ENCODE measurements at places on chromosomes 7 and 10. TPM values are rescaled to one million over a fixed set of nuclear protein-coding genes. Genes with fewer than 3 reads are reported as not detected.

- H3K4me1 ChIP-seq = no peaks in the 10 kb centered on the region
- no peaks in the 10 kb centered on the region for H3K36me3 ChIP-seq
- no peak overlapping the region for H3K27ac ChIP-seq
- H3K4me3 ChIP-seq = no peak overlapping the region
- DNase-seq = no peak
Measured at GRCh38 chr10:18683427-18683826, 24.2 kb downstream of the ARL5B start.

GRCh38 chr7:97512441-97513207, 219.3 kb upstream of the TAC1 start:
- H3K4me1 ChIP-seq = peaks cover 4% of the 10 kb centered on the region
- DNase-seq = no peak
- H3K27ac ChIP-seq = no peak overlapping the region

DNA sequence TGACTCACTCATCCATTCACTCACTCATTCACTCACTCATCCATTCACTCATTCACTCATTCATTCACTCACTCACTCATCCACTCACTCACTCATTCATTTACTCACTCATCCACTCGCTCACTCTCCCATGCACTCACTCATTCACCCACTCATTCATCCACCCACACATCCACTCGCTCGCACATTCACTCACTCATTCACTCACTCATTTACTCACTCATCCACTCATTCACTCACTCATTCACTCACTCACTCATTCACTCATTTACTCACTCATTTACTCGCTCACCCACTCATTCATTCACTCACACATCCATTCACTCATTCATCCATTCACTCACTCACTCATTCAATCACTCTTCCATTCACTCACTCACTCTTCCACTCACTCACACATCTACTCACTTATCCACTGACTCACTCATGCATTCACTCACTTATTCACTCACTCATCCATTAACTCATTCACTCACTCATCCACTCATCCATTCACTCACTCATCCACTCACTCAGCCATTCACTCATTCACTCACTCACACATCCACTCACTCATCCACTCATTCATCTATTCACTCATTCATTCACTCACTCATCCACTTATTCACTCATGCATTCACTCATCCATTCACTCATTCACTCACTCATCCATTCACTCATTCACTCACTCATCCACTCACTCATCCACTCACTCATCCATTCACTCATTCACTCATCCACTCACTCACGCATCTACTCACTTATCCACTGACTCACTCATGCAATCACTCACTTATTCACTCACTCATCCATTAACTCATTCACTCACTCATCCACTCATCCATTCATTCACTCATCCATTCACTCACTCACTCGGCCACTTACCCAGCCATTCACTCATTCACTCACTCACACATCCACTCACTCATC, 74.0 kb downstream of the CARD11 start:
- H3K27ac ChIP-seq = no peak overlapping the region
- no peaks in the 10 kb centered on the region for H3K4me1 ChIP-seq
- DNase-seq = no peak
- no peaks in the 10 kb centered on the region for H3K36me3 ChIP-seq
- H3K4me3 ChIP-seq = no peak overlapping the region
- H3K27me3 ChIP-seq = peaks cover 23% of the 10 kb centered on the region

GRCh38 chr10:68565658-68566057, 5.5 kb downstream of the TET1 start:
- H3K4me3 ChIP-seq = no peak overlapping the region
- peaks cover 45% of the 10 kb centered on the region for H3K27me3 ChIP-seq

DNA sequence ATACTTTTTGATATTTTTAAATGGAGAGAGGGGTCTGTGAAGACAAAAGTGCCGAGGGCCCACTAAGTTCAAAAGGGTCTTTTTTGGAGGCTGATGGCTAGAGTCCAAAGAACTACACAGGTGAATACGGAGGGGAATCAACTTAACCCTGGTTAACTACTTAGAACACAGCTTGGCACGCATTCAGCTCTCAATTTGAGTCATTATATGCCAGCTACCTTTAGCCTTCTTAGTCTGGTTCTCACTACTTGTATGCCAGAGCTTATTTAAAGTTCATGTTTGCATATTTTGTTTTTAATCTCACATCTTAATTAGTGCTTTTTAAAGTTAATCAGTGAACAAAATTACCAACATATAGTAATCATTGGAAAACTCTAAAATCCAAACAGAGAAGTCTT, 80.8 kb downstream of the VWDE start:
- no peaks in the 10 kb centered on the region for H3K27me3 ChIP-seq
- H3K4me3 ChIP-seq = no peak overlapping the region
- no peaks in the 10 kb centered on the region for H3K4me1 ChIP-seq

- no peak overlapping the region for H3K27ac ChIP-seq
- H3K36me3 ChIP-seq = peaks cover 3% of the 10 kb centered on the region
- no peak overlapping the region for H3K4me3 ChIP-seq
- DNase-seq = no peak
- H3K27me3 ChIP-seq = no peaks in the 10 kb centered on the region
- H3K4me1 ChIP-seq = peaks cover 82% of the 10 kb centered on the region
Measured at GRCh38 chr7:92793656-92794205, 42.6 kb downstream of the CDK6 start.

- H3K27ac ChIP-seq = peak overlapping the region; percentile 67
- no peaks in the 10 kb centered on the region for H3K27me3 ChIP-seq
- H3K36me3 ChIP-seq = peaks cover 37% of the 10 kb centered on the region
- H3K4me3 ChIP-seq = peak overlapping the region; percentile 54
- peaks cover 23% of the 10 kb centered on the region for H3K4me1 ChIP-seq
Measured at GRCh38 chr7:5396542-5396941, 27.1 kb downstream of the TNRC18 start.

DNA sequence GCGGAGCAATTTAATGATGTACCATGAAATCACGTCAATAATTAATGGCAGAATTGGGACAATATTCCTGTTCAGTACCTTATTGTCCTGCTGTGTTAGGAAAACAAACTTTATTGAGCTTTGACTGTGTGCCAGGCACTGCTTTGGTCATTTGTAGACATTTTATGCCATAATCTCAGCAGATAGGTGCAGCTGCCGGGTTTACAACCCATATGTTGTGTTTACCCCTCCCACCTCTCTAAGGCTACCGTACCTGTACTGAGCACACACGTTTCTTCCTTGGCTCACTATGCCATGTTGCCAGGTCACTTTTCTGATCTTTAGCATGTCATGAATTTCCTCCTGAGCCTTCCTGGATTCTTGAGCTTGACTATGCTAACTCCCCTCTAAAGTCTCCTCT, 422.2 kb downstream of the PHTF2 start:
- H3K4me3 ChIP-seq = no peak overlapping the region
- H3K36me3 ChIP-seq = no peaks in the 10 kb centered on the region
- H3K4me1 ChIP-seq = peaks cover 4% of the 10 kb centered on the region
- H3K27ac ChIP-seq = no peak overlapping the region

GRCh38 chr10:94016727-94017714, 23.3 kb downstream of the PLCE1 start:
- DNase-seq = no peak
- H3K27me3 ChIP-seq = no peaks in the 10 kb centered on the region
- no peaks in the 10 kb centered on the region for H3K36me3 ChIP-seq
- no peak overlapping the region for H3K4me3 ChIP-seq
- peaks cover 10% of the 10 kb centered on the region for H3K4me1 ChIP-seq
- H3K27ac ChIP-seq = no peak overlapping the region

GRCh38 chr10:24750695-24751094, 27.0 kb upstream of the ARHGAP21 start:
- no peak overlapping the region for H3K4me3 ChIP-seq
- DNase-seq = no peak
- H3K4me1 ChIP-seq = no peaks in the 10 kb centered on the region
- no peaks in the 10 kb centered on the region for H3K27me3 ChIP-seq
- no peak overlapping the region for H3K27ac ChIP-seq
- H3K36me3 ChIP-seq = no peaks in the 10 kb centered on the region

- no peak for DNase-seq
- no peak overlapping the region for H3K4me3 ChIP-seq
- no peak overlapping the region for H3K27ac ChIP-seq
- H3K36me3 ChIP-seq = peaks cover 40% of the 10 kb centered on the region
Measured at GRCh38 chr7:494259-494687, 25.4 kb downstream of the PDGFA start.

DNA sequence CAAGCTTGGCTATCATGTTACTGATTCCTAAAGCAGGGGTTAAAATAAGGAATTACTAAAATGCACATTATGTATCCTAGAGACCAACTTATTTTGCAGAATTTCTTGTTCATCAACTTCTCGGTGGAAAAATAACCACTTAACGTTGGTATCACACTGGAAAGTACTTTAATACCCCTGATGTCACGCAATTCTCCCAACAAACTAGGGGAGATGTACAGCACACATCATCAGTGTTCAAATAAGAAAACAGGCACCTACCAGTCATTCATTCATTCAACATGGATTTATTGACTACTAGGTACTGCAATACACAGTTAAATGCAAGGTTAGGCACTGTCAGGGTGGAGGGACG, 648 bp downstream of the HUS1 start:
- H3K36me3 ChIP-seq = peaks cover 46% of the 10 kb centered on the region
- peaks cover 36% of the 10 kb centered on the region for H3K4me1 ChIP-seq
- peak overlapping the region; percentile 74 for H3K4me3 ChIP-seq

- H3K36me3 ChIP-seq = peaks cover 30% of the 10 kb centered on the region
- no peak for DNase-seq
- no peak overlapping the region for H3K27ac ChIP-seq
Measured at GRCh38 chr7:140678081-140678815, 5.5 kb downstream of the ADCK2 start.

DNA sequence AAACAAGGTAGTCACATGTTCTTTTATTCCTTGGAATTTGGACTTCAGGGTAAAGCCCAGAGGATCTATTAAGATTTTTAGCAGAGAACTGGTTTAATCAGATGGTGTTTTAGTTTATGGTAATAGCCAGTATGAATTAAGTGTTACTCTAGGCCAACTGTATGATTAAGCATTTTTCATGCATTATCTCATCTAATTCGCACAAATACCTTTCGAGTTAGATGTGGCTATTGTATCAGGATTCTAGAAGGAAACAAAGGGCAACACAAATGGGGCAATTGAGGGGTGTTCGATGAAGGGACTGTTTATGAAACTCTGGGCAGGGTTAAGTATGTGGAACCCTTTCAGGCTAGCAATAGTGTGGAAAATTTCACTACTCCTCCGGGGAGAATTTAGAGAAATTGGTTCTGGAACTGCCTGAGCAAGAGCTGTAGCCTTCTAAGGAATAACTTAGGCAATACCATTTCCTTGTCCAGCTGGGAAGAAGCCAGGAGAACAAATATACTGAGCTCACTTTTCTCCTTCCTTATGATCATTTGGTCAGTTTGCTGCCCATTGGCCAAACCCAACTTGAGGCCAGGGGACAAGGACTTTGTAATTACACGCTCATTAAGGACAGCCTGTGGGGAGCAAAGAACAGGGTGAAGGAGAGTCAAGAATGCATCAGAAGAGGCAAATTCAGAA, 319.0 kb upstream of the FZD1 start:
- peaks cover 6% of the 10 kb centered on the region for H3K4me1 ChIP-seq
- H3K4me3 ChIP-seq = no peak overlapping the region
- no peak for DNase-seq
- H3K27me3 ChIP-seq = no peaks in the 10 kb centered on the region

- H3K27me3 ChIP-seq = peaks cover 12% of the 10 kb centered on the region
- DNase-seq = no peak
- H3K27ac ChIP-seq = peak overlapping the region; percentile 97
- no peaks in the 10 kb centered on the region for H3K36me3 ChIP-seq
Measured at GRCh38 chr10:26859241-26860101, 1.3 kb downstream of the ABI1 start.

- no peak overlapping the region for H3K4me3 ChIP-seq
- H3K4me1 ChIP-seq = no peaks in the 10 kb centered on the region
- no peaks in the 10 kb centered on the region for H3K27me3 ChIP-seq
- H3K36me3 ChIP-seq = no peaks in the 10 kb centered on the region
Measured at GRCh38 chr7:13792208-13792607, 197.3 kb downstream of the ETV1 start.

GRCh38 chr7:30157204-30157603, 22.4 kb downstream of the MTURN start:
- peaks cover 10% of the 10 kb centered on the region for H3K4me1 ChIP-seq
- H3K4me3 ChIP-seq = no peak overlapping the region
- H3K27me3 ChIP-seq = no peaks in the 10 kb centered on the region
- peaks cover 25% of the 10 kb centered on the region for H3K36me3 ChIP-seq
- no peak overlapping the region for H3K27ac ChIP-seq

DNA sequence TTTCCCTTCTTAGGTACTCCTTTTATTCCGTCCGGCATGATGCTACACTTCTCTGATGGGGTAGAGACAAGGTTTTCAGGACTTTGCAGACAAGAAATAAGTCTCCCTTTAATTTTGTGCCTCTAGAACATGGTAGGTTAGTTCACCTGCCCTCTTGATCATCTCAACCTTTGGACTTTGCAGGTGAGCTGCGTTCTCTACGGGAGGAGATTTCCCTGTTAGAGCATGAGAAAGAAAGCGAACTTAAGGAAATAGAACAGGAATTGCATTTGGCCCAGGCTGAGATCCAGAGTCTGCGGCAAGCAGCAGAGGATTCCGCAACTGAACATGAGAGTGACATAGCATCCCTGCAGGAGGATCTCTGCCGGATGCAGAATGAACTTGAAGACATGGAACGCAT, 9.2 kb downstream of the CCDC136 start:
- H3K27ac ChIP-seq = no peak overlapping the region
- H3K4me1 ChIP-seq = no peaks in the 10 kb centered on the region
- H3K4me3 ChIP-seq = no peak overlapping the region
- H3K27me3 ChIP-seq = no peaks in the 10 kb centered on the region
- DNase-seq = no peak
- no peaks in the 10 kb centered on the region for H3K36me3 ChIP-seq

DNA sequence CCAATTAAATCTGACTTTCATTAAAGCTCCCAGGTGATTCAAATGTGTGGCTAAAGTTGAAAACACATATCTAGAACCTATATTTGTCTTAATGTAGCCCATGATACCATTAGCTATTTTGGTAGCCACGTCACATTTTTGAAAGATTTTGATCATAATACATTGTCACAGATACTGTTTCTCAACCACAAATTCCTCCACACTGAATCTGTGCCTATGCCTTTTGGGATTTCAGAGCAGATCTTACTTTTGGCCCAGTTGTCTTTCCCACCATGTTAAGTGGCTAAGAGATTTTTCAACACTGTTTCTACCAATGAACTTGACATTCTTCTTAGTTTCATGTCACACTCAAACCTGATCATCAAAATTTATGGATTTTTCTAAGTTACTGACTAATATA, 47.4 kb downstream of the CH25H start:
- H3K27ac ChIP-seq = no peak overlapping the region
- H3K36me3 ChIP-seq = no peaks in the 10 kb centered on the region
- no peaks in the 10 kb centered on the region for H3K4me1 ChIP-seq
- H3K27me3 ChIP-seq = no peaks in the 10 kb centered on the region

Gene MSS51
- total RNA-seq = 5.9 TPM

Gene LLCFC1
- total RNA-seq = not detected

Gene TMEM184A
- total RNA-seq = 0.36 TPM

Gene PTF1A
- not detected for total RNA-seq

Gene MTURN
- 21.3 TPM for total RNA-seq

Gene ENO4
- total RNA-seq = not detected

Gene ATOH7
- not detected for total RNA-seq

Gene CCDC186
- 18.8 TPM for total RNA-seq

Gene TFEC
- total RNA-seq = 1.7 TPM

Gene MTG1
- 14.0 TPM for total RNA-seq

Gene RAB19
- total RNA-seq = not detected
